ENCODE measurements at places on chromosomes 4 and X. TPM values are rescaled to one million over a fixed set of nuclear protein-coding genes. Genes with fewer than 3 reads are reported as not detected.

MRPL1 gene
- 23.3 TPM for total RNA-seq

UGT8 gene
- total RNA-seq, result 0.17 TPM

MAGEA2 gene
- total RNA-seq, result not detected

ETDC gene
- not detected for total RNA-seq

CLNK gene
- 0.29 TPM for total RNA-seq

NPY1R gene
- total RNA-seq, result not detected

SEC31A gene
- 167 TPM for total RNA-seq

ZNF141 gene
- total RNA-seq, result 55.2 TPM

SSX2 gene
- not detected for total RNA-seq

PCDH19 gene
- not detected for total RNA-seq

OTUD6A gene
- total RNA-seq, result not detected

CTSO gene
- total RNA-seq, result 12.9 TPM

All from CD4-positive, alpha-beta memory T cell (primary cell).